ENCODE measurements at places on chromosomes 11 and 22.

GRCh38 chr11:46490666-46491065 lies 99.1 kb upstream of the CHRM4 start:
- DNase-seq: peak; percentile 56

- DNase-seq: no peak
Measured at GRCh38 chr11:70883323-70883940, 368.9 kb downstream of the SHANK2 start.

DNA sequence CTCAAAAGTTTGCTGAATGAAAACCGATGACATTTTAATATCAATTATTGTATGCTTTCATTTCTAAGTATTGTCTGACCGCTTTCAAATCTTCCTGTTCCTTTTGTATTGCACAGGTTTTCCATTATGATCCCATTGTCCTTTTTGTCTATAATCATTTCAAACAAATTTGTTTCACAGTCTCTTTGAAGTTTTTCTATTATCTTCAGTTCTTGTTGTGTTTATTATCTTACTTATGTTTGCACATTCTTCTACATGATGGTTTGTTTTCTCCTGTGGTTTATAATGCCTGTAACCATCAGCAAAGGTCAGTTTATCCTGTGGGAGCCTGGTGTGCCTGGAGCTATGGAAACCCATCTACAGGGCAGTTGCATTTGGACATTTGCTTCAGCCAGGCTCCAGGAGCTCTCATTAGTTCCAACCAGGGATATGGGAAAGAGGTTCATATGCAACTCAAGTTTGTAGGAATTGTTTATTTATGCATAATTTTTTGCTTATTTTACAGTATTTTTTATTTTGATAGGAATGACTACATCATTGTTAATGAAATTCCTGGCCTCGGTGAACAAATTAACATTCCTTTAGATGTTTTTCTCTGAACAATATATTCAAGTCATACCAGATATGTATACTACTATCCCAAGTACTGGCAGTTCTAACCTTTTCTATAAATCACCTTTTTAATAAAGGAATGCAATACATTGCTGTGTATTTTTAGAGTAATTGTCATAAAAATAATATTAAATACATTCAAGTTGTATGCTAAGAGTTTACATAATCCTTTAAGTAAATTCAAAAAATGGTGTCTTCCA lies 179.2 kb downstream of the SBF2 start:
- DNase-seq: no peak

GRCh38 chr11:69053546-69054396 lies 5.0 kb downstream of the TPCN2 start:
- DNase-seq: no peak

GRCh38 chr22:46798366-46799350 lies 36.2 kb downstream of the TBC1D22A start:
- peak; percentile 29 for DNase-seq

- DNase-seq: no peak
Measured at GRCh38 chr22:30946354-30946753, 22.2 kb downstream of the MORC2 start.

DNA sequence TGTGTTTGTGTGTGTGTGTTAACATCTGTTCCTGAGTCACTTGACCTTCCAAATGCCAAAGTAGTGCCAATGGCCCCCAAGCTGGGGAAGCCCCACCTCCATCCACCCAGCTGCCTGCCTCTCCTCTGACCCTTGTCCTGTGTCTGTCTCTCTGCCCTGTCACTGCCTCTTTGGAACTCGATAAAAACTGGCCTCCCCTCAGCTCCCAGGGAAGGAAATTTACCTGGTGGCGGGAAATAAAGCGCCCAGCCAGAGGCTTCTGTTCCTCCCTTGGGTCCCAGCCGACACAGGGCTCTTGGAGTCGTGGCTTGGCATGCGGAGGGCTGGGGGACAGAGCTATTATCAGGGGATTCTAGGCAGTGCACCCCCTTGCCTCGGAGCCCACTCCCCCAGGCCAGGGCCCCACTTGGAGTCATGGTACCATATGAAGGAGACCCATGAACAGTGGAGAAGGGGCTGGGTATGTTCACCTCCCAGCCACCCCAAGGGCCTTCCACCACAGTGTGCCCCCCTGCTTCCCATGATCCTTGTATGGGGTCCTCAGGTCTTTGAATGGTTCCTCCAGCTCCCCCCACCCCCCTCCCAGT lies 6.2 kb downstream of the KCNC1 start:
- no peak for DNase-seq

GRCh38 chr11:103928040-103928801 lies 108.2 kb upstream of the DDI1 start:
- no peak for DNase-seq

GRCh38 chr11:87430821-87431220 lies 393.1 kb downstream of the TMEM135 start:
- no peak for DNase-seq

- no peak for DNase-seq
Measured at GRCh38 chr11:32983506-32983905, 32.2 kb upstream of the DEPDC7 start.

DNA sequence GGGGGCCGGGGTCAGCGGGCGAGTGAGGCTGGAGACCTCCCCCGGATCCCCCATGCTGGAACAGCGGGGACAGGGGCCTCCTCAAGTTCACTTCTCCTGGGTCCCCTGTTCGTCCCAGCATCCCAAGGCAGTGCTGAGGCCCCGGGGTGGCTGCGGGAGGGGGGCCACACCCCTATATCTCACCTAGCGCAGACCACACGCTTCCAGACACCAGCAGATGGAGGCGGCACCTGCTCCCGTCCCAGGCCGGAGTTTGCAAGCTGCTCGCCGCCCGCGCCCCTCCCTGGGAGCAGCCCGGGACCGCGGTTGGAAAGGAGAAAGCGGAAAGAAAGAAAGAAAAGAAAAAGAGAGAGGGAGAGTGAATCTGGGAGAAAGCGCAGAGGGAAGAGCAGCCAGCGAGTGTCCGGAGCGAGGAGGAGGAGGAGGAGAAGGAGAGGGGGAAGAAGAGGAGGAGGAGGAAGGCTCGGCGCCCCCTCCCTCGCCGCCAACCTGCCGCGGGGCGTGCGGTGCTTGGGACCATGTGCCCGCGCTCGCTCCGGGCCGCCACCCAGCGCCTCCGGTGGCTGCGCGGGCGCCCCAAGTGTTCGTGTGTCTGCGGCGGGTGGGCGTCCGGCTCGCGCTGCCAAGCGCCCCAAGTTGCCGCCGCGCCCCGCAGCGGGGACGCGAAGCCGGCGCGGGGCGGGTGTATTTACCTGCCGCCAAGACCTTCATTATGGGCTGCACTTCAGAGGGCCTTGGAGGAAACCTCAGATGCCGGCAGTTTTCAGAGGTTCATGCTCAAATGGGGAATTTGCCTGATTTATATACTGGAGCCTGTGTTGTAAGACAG lies at the start of gene LIF:
LIF (minus strand) TSS at position 775 of the 829 bp plus-strand sequence; CDS start at position 711, 64 bp downstream.
- peak; percentile 56 for DNase-seq

DNA sequence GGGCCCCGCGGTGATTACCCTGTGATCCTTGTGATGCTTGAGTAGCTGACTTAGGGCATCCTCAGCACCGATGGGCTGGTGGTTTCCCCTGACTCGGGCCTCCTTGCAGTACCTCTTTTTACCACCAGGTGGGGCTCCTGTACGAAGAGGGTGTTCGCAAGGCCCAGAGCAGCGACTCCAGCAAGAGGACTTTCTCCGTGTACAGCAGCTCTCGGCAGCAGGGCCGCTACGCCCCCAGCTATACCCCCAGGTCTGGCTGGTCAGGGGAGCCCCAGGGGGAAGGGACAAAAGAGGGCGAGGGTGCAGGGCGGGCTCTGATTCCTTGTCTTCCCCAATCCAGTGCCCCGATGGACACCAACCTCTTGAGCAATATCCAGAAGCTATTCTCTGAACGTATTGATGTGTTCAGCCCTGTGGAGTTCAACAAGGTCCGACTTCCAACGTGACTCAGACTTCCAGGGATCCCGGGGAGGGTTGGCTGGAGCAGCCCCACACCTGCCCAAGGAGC lies 1.3 kb upstream of the TM7SF2 start:
- DNase-seq: peak; percentile 70

DNA sequence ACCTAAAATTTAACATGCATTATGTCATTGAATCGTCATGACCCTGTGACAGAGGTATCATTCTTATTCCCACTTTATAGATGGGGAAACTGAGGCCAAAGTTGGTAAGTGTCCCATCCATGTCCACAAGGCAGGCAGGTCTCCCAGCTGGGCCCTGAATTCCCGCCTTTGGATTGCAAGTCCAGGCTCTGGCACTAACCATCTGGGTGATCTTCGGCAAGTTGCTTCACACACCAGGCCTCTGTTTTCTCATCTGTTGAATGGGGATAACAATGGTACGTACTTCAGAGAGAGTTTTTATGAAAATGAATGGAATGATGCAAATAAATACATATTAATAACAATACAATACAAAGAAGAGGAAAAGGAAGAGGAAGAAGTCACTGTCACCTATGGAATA lies 3.4 kb downstream of the CRYBB3 start:
- no peak for DNase-seq

DNA sequence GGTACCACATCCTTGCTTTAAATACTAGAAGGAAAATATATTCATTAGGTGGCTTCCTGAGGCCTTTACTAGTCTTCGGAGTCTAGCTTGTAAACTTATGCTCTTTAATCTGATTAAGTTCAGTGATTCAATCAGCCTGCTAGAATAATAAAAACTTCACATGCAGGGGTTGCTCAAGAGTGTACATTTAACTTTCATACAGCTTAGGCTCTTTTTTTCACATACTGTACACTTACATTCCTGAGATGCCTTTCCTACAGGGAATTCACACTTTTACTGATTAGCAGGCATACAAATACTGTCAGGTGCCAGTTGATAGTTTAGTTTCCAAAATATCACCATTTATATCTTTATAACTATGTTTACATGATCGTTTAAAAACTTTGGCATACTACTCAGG lies 3.2 kb upstream of the ANO5 start:
- peak; percentile 36 for DNase-seq

DNA sequence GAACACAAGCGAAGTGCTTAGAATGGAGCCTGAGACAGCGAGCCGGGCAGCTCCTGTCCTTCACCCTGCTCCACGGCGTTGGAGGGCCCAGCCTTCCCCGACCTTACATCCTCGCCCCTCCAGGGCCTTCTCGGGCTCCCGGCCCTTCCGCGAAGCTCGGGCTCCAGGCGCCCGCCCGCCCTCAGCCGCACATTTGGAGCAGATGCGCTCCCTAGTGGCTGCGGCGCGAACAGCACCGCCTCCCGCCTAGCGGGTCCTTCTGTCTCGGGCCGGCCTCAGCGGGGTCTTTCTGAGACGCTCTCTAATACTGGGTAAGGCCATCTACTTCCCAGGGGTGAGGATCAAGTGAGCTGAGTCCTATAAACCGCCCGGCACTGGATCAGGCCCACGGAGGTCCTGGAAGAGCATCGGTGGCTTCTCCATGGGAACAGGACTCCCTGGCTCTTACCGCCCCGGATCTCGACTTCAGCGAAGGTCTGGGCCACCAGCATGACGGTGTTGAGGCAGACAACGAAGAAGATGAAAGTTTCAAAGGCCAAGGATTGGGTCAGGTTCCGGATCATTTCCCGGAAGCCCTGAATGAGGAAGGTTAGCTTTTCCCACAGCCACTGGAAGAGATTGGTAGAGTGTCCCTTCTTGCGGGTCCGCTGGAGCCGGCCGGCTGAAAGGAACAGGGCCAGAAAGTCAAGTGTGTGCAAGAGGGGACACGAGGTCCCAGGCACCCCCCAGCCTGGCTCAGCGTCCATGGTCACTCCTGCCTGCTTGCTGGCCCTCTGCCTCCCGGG lies 3.7 kb downstream of the CATSPER1 start:
- peak; percentile 6 for DNase-seq

DNA sequence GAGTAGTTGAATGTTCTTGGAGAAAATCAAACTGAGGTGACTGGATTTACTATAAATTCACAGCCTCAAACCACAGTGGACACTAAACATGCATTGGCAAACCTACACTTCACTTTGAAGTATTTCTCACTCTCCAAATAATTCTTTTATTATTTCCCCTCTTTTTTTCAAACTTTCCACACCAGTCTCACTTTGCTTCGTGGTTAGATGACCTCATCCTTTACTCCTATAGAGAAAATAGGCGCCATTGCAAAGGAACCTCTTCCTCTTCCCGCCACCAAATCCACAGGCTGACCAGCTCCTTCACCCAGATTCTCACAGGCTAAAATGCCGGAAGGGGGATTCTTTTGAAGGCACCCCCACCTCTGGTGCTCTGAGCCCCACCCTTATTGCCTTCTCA lies 33.4 kb downstream of the HTR3A start:
- DNase-seq: no peak

- DNase-seq: no peak
Measured at GRCh38 chr11:65592858-65593517, 2.6 kb downstream of the KCNK7 start.

DNA sequence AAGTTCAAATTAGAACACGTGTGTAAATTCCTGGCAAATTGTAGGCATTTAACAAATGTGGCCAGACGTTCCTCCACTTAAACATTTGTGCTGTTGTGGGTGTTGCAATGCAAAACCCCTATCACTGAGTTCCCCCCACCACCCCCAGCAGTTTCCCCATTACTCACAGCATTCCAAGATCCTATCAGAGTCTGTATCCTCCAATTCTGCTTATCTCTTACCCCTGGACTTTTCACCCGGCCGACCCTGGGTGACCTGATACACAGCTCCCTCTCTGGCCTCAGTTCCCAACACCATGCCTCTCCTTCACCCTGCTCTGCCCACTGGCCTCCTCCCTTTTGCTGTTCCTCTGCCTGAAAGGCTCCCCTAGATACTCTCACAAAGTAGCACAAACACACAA lies 31.4 kb upstream of the AQP11 start:
- no peak for DNase-seq

DNA sequence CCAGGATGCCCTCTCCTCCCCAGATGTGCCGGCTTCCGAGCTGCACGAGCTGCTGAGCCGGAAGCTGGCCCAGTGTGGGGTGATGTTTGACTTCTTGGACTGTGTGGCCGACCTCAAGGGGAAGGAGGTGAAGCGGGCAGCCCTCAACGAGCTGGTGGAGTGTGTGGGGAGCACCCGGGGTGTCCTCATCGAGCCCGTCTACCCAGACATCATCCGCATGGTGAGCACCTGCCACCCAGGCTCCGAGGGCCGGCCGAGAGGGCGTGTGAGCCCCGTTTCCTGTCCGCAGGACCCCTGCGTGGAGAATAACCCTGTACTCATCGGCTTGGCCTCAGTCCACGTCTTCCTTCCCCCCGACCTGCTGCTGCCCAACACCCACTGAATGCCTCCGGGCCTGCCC lies 2.2 kb downstream of the PPP2R5B start:
- no peak for DNase-seq

- DNase-seq: no peak
Measured at GRCh38 chr11:128188346-128189004, 398.9 kb downstream of the ETS1 start.

DNA sequence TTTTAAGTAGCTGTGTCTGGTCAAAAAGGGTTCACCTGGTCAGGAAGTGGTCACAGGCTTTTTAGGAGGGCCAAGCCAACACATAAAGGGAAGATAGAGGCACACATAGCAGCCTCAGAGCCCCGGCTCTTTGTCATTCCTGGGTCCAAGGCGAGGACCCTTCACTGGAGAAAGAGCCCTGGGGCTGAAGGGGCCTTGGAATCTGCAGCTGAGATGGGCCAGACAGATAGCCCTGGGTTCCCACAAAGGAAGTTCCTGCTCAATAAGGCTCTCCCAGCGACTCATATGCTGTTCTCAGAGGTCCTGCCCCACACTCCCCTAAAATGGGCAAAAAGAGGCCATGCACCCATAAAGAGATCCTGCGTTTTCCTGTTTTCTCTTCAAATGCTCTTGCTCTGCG lies 77.7 kb downstream of the LINC01488 start:
- no peak for DNase-seq

Data from renal cortical epithelial cell (primary cell).